GM13977 (cell line): ENCODE measurements at places on chromosomes 13 and 19.

DNA sequence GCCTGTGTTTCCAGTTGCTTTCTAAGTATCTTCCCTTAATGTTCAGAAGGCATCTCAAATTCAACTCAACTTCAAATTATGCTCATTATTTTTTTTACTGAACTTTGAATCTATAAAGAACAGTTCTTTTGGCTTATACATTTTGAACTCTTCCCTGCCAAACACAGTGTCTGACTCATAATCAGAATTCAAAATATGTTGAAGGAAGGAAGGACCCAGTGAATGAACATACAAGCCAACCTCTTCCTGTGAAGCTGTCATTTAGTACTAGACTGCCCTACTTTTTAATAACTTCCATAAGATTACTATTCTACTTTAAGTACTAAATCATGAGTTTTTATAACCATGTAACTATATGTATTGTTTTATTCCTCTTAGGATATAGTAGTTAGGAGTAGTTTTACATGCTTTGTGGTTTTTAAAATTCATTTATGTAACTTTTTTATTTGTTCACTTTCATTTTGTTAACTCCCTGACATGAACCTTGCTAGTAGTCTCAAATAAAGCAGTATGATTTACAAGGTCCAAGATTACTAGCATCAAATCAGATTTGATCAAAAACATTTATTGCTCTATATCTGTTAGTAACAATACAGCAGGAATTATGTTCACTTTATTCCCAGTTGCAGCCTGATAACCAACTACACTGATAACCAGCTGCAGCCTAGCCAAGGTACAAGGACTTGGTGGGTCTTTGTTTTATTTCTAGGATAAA is 6.4 kb downstream of the NUDT15 start:
- DNase-seq: no peak

DNA sequence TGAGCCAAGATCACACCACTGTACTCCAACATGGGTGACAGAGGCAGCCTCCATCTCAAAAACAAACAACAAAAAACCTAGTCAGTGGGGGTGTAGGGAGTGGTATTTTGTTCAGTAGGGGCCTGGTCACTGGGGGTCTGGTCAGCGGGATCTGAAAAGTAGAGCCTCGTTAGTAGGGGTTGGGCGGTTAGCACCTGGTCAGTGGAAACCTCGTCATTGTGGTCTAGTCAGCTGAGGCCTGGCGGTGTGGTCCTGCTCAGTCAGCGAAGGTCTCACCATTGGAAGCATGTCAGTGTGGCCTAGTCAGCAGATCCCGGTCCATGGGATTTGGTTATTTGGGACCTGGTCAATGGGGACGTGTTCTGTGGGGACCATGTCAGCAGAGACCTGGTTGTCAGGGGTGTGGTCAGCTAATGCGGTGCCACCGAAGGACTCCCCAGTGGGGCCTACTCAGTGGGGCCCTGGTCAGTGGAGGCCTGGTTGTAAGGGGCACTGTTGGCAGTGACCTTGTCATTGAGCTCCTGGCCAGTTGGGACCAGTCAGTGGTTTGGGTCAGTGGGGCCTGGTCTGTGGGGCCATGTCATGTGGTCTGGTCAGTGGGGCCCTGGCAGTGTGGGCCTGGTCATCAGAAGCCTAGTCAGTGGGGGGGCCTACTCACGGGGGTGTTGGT is 63.0 kb upstream of the TPM4 start:
- DNase-seq: no peak

- DNase-seq: no peak
Observed at GRCh38 chr13:107900775-107901174, 314.6 kb downstream of the LIG4 start.

- DNase-seq: no peak
Observed at GRCh38 chr13:45180713-45181601, 19.9 kb downstream of the KCTD4 start.

DNA sequence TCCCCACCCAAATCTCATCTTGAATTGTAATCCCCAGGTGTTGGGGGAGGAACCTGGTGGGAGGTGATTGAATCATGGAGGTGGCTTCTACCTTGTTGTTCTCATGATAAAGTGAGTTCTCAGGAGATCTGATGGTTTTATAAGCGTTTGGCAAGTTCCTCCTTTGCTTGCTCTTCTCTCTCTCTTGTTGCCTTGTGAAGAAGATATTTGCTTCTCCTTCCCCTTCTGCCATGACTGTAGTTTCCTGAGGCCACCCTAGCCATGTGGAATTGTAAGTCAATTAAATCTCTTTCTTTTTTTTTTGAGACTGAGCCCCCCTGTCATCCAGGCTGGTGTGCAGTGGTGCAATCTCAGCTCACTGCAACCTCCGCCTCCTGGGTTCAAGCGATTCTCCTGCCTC is 34.4 kb downstream of the VSTM1 start:
- no peak for DNase-seq

DNA sequence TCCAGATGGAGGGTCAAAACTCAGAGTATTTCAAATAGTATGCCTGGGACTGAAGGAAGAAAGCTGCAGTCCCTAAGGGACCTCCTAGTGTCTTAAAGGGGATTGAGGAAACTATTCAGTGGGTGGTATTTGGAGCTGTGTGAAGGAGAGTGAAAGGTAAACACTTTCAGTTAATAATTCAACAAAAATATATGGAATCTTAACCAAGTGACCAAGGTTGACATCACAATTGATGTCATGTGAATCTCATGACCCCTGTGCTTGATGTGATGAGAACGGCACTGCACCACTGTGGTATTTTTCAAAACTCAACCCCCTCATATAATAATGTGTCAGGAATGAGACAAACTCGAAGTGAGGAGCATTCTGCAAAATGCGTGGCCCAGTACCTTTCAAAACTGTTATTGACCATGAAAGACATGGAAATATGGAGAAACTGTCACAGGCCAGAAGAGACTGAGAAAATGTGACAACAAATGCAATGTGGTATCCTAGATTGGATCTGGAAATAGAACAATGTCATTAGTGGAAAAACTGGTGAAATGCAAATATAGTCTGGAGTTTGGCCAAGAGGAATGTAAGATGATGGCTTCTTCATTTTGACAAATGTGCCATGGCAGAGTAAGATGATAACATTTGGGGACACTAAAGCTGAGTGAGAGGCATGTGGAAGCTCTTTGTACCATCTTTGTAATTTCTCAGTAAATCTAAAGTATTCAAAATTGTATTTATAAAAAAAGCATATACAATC is 553.9 kb downstream of the RFC3 start:
- no peak for DNase-seq

DNA sequence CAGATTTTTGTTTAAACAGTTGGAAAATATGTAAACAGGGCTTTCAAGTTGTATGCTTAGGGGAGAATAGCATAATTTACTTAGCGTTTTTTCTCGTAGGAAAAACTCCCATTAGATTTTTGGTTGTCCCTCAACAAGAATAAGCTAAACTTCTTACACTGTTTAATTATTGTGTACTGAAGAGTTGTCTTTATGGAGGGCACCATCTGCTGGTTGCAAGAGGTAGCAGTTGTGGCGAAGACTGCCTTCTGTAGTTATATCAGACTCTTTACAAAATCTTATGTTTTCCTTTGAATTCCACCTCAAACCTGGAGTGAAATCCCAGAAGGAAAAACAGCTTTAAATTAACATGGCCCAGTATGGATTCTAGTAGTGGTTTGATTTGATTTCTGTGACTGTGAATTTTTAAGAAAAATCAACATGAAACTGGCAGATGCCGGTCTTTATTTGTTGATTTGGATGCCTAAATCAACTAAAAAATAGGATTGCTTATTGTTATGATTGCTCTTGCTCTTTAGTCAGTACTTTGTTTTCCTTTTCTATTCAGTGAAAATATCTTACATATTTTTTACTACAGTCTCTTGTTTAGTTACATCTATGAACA is 53.4 kb downstream of the PDS5B start:
- peak; percentile 40 for DNase-seq

DNA sequence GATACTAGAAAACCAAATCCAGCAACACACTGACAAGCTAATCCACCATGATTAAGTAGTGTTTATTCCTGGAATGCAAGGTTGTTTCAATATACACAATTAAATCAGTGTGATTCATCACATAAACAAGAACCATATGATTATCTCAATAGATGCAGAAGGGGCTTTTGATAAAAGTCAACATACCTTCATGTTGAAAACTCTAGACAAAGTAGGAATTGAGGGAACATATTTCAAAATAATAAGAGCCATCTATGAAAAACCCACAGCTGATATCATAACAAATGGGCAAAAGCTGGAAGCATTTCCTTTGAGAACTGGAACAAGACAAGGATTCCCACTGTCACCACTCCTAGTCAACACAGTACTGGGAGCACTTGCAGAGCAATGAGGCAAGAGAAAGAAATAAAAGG is 213.6 kb upstream of the CSNK1A1L start:
- DNase-seq: no peak

DNA sequence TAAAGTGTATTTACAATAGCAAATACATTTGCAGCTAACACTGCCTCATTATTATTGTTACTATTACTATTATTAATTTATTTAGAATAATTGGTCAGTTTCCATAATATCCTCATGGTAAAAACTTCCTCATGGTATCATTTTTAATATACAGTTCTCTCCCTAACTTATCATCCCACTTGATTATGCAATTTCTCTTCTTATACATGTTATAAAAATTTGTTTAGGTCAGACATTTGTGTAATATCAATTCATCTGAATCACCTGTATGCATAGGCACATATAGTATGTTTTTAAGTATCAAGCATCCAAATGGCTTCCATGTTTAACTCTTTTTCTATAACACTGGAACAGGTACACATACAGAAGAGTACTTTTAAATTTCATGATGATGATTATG is 210.8 kb upstream of the STARD13 start:
- DNase-seq: no peak

DNA sequence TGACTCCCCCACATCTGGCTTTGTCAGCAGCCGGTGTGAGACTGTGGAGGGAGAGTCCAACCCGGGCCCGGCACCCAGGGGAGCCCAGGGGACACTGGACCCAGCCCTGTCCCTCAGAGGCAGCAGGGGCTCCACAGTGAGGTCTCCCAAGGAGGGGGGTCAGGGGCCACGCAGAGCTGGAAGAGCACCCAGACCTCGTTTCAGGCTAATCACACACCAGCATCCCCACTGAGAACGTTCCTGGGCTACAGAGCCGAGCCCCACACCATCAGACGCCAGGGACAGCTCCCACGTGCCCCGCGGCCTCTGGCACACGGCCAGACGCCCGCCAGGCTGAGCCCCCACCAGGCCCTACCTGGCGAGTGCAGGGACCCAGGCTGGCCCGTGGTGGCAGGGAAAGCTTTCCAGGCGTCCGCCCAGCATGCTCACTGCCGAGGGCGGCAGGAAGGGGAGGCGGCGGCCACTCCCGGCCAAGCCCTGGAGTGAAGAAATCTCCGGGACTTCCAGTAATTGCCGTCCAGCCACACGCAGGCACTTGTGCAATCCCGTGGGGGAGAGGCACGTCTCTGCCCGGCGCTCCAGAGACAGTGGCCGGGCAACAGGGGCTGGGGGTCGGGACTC is 19.2 kb downstream of the SBNO2 start:
- DNase-seq: no peak

DNA sequence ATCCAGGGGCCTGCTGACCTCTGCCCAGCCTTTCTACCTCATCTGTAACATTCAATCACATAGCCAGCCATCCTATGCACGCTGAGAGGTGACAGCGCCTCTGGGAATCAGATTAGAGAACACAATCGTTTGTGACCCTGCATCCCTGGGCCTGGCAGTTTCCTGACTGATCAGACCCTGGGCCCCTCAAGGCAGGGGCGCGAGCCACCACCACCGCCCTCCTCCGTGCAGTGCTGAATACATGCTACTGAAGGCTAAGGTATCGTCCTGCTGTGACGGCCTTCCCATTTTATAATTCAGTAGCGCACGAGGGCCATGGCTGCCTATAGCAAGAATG is 1.3 kb downstream of the TMTC4 start:
- no peak for DNase-seq

DNA sequence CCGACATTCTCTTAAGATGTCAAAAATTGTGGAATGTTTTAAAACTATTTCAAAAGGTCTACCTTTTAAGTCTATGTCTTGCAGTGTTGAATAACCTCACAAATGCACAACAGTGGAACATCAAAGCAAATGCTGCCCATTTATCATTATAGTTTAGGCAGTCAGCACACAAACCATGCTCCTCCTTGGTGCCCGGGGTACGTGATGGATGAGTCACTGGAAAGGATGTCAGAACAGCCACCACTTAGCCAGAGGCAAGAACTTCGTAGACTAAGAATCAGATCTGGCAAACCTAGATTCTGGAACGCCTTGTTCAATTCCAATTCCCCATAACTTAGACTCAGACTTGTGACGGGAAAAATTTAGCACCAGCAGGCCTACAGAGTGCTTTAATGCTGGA is 343.6 kb downstream of the FGF9 start:
- DNase-seq: no peak

GRCh38 chr19:55365245-55365644 is 2.2 kb upstream of the GARIN5B start:
- DNase-seq: no peak

DNA sequence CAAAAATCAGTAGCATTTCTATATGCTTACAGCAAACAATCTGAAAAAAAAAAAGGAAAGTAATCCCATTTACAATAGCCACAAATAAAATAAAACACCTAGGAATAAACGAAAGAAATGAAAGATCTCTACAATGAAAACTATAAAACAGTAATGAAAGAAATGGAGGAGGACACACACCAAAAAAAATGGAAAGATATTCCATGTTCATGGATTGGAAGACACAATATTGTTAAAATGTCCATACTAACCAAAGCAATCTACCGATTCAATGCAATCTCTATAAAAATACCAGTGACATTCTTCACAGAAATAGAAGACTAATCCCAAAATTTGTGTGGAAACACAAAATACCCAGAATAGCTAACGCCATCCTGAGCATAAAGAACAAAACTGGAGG is 4.7 kb downstream of the FCGBP start:
- no peak for DNase-seq

DNA sequence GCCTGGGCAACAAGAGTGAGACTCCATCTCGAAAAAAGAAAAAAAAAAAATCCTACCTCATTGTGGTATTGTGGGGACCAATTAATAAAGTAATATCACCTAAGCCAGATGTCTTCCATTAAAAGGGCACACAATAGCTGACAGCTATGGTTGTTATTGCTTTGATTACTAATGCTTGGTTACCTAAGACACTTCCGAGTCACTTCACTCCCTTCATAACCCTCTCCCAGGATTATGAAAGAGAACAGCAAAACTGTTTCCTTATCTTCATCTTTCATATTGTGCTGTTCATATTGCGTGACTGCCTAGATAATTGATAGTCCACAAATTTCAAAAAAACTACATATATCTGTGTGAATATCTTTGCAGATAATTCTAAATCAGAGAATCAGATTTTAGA is 10.3 kb upstream of the HSPH1 start:
- DNase-seq: no peak

- DNase-seq: no peak
Observed at GRCh38 chr13:42221121-42221765, 50.7 kb upstream of the AKAP11 start.

DNA sequence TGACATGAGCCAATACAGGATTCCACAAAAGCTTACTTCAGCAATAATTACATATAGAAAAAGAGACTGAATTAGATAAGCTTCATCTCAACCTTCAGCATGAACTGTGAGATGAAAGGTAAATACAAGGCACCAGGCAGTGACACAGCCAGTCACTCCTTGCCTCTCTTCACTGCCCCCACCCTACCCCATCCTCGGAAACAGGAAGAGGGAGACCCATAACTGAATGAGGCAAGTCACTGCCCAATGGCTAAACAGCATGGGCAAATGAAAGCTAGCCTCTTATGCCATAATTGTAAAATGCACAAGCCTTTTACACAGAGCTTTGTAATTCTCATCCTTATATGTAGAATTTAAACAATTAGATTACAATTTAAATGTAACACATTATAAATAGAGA is 1.7 kb downstream of the ZNF160 start:
- no peak for DNase-seq

GRCh38 chr13:29991343-29991742 is 140.9 kb upstream of the UBL3 start:
- no peak for DNase-seq
